ENCODE measurements at places on chromosomes 1 and 21.

DNA sequence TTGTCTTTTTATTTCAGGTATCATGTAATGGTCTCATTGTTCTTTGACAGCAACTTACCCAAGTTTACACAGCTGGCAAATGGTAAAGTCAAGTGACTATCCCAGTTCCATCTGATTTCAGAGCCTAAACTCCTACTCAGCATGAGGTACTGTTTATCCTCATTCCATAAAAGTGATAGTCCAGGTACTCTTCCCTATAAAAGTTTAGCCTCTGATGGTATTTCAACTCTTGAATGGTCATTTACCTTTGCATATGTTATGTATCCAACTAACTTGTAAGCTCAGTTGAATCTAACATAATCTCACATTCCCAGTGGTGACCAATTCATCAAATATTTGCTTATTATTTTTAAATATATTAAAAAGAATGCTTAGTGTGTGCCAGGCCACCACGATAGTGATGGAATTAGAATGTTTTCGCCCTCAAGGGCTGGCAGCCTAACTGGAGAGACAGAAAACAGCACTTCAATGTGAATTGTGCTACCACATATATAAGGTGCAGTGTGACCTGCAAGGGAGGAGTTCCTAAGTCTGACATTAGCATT, 307.1 kb downstream of the CTH start:
- H3K4me1 ChIP-seq = no peaks in the 10 kb centered on the region
- no peak for DNase-seq
- no peak overlapping the region for H3K4me3 ChIP-seq
- no peaks in the 10 kb centered on the region for H3K36me3 ChIP-seq
- no peaks in the 10 kb centered on the region for H3K27me3 ChIP-seq

DNA sequence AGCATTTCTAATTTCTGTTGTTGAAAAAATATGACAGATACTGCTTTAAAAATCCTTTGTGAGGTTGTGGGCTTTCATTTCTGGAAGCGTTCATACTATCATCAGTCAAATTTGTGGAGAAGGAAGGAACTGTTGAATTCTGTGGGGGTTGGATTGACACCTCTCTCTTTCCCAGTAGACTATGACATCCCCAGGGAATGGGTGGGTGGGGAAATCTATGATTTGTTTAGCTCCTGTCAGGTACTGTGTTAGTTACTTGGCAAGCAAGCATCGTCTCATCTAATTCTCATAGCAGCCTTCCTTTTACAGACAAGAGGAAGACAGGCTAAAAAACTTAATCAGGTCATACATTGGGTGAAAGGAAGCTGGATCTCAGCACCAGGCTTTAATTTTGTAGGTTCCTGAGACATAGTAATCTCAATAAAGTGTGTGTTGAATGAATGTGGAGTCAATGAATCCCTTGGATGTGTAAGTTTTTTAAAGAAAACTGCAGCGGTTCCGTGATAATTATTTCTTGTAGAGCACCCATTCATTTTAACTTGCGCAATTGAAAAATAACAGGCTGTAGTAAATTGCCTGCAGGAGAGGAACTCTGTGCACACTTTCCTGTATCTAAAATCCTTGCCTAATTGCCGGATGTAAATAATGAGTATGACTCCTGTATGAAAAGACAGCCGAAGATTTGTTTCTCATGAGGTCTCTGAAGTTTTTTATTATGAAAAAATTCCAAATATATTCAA, 60.6 kb downstream of the MYOM3 start:
- no peaks in the 10 kb centered on the region for H3K36me3 ChIP-seq
- H3K27ac ChIP-seq = no peak overlapping the region
- H3K4me3 ChIP-seq = no peak overlapping the region
- no peak for DNase-seq
- peaks cover 3% of the 10 kb centered on the region for H3K27me3 ChIP-seq
- H3K4me1 ChIP-seq = no peaks in the 10 kb centered on the region

DNA sequence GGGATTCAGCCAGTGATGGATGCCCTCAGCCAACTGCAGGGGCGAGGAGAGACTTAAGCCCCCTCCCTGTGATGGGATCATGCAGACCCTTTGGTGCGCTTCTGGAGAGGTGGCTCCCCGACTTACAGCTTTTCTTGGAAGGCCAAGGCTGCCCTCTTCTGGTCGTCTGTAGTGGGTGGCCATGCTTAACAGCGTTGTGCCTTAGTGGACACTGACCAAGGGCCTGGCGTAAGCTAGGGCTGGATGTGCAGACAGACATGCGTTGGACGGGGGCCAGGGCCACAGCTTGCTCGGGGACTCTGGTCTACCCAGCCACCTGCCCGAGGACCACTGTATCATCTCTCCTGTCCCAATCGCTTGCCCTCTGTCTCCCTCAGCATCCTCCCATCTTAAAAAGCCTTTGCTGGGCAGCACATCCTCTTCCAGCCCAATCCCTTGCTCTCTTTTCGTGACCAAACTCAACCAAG, 5.5 kb downstream of the AZIN2 start:
- no peaks in the 10 kb centered on the region for H3K27me3 ChIP-seq
- no peak overlapping the region for H3K27ac ChIP-seq
- H3K4me1 ChIP-seq = peaks cover 9% of the 10 kb centered on the region
- no peak overlapping the region for H3K4me3 ChIP-seq

DNA sequence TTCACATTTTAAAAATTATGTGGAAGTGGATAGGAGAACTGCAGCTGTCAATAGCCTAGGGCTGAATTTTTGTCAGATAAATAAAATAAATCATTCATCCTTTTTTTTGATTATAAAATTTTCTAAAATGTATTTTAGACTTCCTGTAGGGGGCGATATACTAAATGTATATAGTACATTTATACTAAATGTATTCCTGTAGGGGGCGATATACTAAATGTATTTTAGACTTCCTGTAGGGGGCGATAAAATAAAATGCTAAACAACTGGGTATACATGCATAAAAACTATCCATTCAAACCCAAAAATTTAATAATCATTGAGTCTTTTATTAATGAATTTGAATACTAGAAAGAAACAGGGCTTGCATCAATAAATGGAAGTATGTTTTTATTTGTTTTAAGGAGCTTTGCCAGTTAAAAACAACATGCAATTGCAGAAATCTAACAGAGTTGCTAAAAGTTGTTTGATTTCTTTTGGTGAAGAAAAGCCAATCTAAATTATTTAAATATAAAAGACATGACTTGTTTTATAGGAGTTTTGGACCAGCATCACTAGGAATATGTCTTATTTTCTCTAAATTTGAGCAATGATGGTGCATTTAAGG, 31.4 kb downstream of the CLCA1 start:
- H3K36me3 ChIP-seq = no peaks in the 10 kb centered on the region
- peaks cover 3% of the 10 kb centered on the region for H3K27me3 ChIP-seq
- H3K27ac ChIP-seq = no peak overlapping the region
- peaks cover 8% of the 10 kb centered on the region for H3K4me1 ChIP-seq

DNA sequence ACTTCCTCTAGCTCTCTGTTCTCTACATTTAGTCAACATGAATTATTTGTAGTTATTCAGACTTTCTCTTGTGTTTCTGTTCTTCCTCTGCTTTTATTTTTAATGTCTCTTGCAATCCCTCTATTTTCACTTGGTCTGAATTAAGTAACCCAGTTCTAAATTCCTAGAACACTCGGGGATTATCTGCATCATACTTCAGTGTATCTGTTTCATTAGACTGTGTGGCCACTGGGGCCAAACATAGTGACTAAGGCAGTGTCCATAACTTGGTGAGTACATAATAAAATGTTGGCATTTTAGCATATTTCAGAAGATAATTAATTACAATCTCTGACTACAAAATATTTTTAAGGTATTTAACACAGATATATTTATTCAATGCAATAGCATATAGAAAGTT, 1087.2 kb upstream of the B3GALT2 start:
- no peak for DNase-seq
- H3K4me3 ChIP-seq = no peak overlapping the region
- H3K27ac ChIP-seq = no peak overlapping the region
- no peaks in the 10 kb centered on the region for H3K4me1 ChIP-seq

DNA sequence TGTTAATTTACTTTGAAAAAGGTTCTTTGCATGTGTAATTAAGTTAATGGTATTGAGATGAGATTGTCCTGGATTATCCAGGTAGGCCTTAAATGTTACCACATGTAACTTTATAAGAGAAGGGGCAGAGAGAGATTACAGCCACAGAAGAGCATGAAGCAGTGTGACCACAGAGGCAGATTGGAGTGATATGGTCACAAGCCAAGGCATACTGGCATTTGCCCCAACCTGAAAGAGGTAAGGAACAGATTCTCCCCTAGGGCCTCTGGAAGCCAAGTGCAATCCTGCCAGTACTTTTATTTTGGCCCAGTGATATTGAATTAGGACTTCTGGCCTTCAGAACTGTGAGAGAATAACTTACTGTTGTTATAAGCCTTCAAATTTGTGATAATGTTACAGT, 23.0 kb downstream of the RNF2 start:
- no peaks in the 10 kb centered on the region for H3K27me3 ChIP-seq
- no peaks in the 10 kb centered on the region for H3K4me1 ChIP-seq
- no peaks in the 10 kb centered on the region for H3K36me3 ChIP-seq
- no peak for DNase-seq

- H3K27ac ChIP-seq = no peak overlapping the region
- H3K4me3 ChIP-seq = no peak overlapping the region
- DNase-seq = no peak
- H3K36me3 ChIP-seq = no peaks in the 10 kb centered on the region
- H3K4me1 ChIP-seq = no peaks in the 10 kb centered on the region
Measured at GRCh38 chr1:202982715-202983430, 15.8 kb upstream of the CYB5R1 start.

- no peaks in the 10 kb centered on the region for H3K4me1 ChIP-seq
- H3K27ac ChIP-seq = no peak overlapping the region
- H3K4me3 ChIP-seq = no peak overlapping the region
- no peaks in the 10 kb centered on the region for H3K27me3 ChIP-seq
Measured at GRCh38 chr1:3560251-3560871, 50.9 kb downstream of the MEGF6 start.

DNA sequence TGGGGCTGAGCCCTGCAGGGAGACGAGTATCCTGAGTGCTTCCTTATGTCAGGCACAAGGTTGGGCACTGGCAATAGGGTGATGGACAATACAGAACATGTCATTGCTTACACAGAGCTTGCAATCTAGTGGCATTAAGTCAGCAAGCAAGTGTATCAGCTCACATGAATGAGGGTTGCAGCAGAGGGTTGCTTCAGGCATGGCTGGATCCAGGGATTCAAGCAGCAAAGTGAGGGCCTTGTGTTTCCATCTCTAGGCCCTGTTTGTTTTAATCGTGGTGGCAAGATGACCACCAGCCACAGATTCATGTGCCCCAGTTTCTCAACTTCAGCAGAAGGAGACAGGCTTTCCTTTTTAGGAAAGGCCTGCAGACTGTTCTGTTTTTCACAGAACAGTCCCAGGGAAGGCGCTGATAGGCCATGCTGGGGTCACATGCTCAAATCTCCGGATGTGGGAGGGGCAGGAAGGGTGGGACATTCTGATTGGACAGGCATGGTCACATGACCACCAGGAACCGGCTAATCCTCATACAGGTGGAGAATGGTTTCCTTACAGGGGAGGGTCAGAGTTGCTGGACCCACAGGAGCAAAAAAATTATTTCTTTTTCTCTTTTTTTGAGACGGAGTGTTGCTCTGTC, 14.4 kb downstream of the PLOD1 start:
- 0 out of 2 replicates have a peak, but pooled peaks cover 12% of the 10 kb centered on the region for H3K36me3 ChIP-seq
- no peaks in the 10 kb centered on the region for H3K27me3 ChIP-seq
- peak; percentile 43 for DNase-seq

DNA sequence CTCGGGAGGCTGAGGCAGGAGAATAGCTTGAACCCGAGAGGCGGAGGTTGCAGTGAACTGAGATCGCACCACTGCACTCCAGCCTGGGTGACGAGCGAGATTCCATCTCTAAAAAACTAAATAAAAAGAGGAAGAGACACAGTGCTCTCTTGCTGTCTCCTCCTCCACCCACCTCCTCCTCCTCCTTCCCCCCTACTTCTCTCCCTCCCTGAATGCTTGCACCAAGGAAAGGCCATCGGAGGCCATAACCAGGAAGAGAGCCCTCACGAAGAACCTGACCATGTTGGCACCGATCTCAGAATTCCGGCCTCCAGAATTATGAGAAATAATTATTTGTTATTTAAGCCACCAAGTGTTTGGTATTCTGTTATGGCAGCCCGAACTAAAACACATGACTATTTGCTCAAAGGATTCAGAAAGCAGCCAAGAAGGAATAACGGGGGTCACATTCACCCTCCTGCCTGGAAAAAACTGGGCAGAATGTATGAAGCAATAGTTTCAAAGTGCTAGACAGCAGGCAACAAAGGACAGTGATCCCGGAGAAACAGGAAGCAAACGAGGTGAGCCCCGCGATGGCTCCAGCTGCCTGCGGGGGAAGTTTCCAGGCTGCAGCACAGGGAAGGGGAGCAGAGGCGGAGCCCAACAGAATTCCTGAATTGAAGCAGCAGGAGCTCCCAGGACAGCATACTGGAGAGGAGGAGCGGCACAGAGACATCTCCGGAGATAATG, 35.8 kb downstream of the LDLRAD1 start:
- H3K4me1 ChIP-seq = no peaks in the 10 kb centered on the region
- H3K27me3 ChIP-seq = no peaks in the 10 kb centered on the region
- no peak overlapping the region for H3K4me3 ChIP-seq
- no peak overlapping the region for H3K27ac ChIP-seq
- H3K36me3 ChIP-seq = no peaks in the 10 kb centered on the region

Data from DND-41 (cell line).